ENCODE measurements at places on chromosomes 1 and 21.

- no peak for DNase-seq
Observed at GRCh38 chr1:154824179-154825000, 45.7 kb downstream of the KCNN3 start.

GRCh38 chr1:25671929-25672328, 55.3 kb downstream of the MAN1C1 start:
- no peak for DNase-seq

GRCh38 chr21:33587792-33588484, 546 bp downstream of the DONSON start:
- no peak for DNase-seq

DNA sequence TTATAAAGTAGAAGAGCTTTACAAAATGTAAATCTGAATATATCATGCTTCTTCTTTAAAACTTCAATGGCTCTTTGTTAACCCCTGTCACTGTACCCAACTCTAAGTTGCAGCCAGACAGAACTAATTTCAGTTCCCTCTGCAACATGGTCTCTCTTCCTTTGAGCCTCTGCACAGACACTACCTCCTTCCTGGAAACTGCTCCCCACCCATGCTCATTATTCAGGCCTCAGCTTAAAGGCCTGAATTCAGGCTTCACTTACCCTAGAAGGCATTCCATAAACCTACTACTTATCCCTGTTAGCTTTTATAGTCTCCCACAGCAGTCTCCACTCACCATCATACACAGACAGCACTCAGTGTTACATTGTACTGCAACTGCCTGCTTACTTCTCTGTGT, 2.6 kb upstream of the EEIG2 start:
- DNase-seq = no peak

- no peak for DNase-seq
Observed at GRCh38 chr1:97414682-97415312, 506.0 kb downstream of the DPYD start.

GRCh38 chr21:41564871-41565274, 56.9 kb upstream of the TMPRSS2 start:
- no peak for DNase-seq

DNA sequence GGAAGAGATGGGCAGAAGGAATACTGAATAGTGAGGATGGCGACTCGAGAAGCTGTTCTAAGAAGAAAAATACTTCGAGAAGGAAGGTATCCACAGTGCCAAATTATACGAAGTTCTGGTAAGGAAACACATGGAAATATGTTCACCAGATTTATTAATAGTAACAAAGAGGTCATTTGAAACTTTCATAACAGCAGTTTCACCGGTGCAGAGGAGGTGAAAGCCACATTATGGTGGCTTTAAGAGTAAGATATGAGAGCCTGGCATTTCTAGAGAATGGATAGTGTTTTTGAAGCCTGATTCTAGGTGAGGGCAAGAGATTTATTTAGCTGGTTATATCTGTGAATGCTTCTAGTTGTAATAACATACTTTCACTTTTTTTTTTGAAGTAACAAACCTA, 56.2 kb downstream of the DPYD start:
- no peak for DNase-seq

- no peak for DNase-seq
Observed at GRCh38 chr21:39902986-39903385, 35.7 kb downstream of the PCP4 start.

GRCh38 chr1:38451541-38451993, 405.0 kb upstream of the POU3F1 start:
- no peak for DNase-seq

- no peak for DNase-seq
Observed at GRCh38 chr1:170030212-170030611, 44.3 kb downstream of the KIFAP3 start.

DNA sequence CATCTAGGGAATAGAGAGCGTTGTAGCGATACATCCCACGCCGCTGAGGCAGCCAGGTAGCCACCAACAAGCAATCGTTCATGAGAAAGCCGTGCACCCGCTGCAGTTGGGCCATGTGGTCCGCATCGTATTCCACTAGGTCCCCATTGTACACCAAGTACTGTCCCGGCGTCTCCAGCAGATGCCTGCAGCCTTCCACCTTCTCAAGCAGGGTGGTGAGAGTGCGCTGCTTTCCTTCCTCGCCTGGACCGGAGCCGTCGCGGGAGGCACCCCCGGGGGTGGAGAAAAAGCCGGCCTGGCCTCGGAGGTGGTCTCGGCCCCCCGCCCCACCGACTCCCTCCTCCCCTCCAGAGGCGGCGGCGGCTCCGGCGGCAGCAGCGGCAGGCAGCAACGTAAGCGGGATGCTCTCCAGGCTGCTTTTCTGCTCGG, 595 bp downstream of the EXOC8 start:
- no peak for DNase-seq

DNA sequence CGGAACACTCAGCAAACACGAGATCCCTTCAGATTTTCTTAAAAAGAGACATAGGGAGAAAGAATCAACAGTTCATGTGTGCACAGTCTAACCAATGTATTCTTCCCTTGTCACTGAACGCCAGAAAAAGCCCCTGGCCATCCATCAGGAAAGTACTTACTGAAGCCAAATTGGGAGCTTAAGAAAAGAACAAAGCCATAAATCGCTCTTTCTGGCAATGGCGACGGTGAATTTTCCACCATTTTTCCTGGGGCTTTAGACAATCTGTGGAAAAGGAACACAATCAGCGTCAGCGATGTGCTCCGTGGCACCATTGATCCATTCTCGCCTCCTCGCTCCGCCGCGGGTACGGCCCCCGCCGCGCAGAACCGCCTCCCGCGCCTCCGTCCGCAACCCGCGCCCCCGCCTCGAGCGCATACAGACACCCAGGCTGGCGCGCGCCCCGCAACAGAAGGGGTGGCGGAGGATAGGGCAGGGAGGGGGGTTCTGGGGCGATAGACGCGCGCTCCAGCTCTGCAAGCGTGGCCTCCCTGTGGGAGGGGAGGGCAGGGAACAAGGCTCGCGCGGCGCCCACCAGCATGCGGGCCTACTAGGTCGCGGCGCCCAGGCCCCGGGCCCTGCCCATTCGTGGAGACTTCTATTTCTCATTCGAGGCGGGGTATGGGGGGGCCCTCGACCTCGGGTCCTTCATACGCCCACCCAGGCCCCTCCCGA, 440 bp downstream of the PIGP start:
- peak; percentile 70 for DNase-seq

DNA sequence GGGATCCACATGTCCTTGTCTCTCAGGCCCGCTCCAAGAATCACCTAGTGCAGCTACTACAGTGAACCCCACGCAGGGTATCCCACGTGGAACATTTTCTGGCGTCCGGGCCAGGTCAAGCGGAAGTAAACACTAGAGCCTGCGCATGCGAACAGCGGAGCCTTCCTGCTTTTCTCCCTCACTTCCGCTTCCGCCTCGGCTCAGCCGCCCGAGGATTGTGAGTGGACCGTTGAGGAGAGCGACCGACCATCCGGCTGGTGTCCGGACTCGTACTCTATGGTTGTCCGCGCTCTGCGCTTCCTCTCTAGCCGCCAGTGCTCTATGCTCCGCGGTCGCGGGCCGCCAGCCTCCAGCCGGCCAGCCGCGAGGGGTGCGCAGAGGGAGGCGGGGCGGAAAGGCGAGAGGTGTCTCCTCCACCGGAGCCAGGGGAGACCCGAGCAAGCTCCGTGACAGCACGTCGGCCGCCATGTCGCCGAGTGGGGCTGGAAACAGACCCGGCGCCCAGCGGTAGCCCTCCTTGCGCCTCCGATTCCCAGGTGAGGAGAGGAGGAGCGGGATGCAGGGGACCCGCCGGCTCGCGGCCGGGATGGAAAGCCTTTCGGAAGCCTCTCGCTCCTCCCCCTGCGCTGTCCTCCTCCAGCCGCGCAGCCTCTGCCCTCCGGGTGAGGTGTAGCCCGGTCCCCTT, at the start of the genes CNST and TFB2M:
Gene CNST (plus strand): TSS at position 329 of the 685 bp plus-strand sequence. CDS start 25,107 bp downstream, outside the sequence.
Gene TFB2M (minus strand): TSS at position 134 of the 685 bp plus-strand sequence. CDS start 123 bp downstream, at position 11.
- DNase-seq = peak; percentile 89

- DNase-seq = no peak
Observed at GRCh38 chr1:215192306-215192705, 109.8 kb downstream of the KCNK2 start.

DNA sequence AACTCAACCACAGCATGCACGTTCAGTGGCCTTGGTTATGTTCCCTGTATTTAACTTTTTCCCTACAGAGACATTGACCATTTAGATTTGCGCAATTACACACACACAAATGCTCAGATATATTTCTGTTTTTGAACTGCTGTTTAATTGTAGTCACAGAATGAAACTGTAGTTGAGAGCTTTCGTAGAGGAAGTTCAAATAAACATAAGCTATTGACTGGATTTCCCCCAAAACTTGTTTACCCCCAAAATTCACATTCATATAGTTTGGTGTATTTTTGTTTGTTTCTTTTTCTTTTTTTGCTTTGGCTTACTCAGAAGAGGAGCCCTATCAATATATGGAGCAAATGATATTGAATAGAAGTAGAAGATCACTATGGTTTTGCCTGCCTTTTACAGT, 921.0 kb downstream of the ADGRL2 start:
- no peak for DNase-seq

DNA sequence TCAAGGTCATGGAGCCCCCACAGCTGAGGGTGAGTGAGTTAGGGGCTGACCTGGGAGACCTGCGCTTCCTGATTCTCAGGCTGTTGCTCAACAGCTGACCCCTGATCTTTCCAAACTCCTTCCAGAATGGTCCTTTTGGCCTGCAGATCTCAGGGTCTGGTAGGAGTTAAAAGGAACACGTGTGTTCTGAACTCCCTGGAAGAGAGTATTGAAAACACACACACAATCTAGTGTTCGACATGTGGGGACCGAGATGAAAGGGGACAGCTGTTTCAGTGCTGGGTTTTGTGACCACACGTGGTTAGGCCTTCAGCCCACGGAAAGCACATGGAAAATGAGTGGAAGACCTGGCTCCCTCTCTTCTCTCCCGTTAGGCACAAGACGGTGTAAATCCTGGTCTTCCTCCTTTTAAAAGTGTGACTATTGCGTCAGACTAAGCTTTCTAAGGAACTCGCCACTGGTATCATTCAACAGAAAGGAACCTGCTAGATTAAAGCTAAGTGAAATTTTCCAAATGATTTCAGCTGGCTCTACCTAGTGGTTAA, 49.6 kb downstream of the RUNX1 start:
- DNase-seq = no peak

GRCh38 chr1:36433102-36433501, 17.1 kb downstream of the OSCP1 start:
- no peak for DNase-seq

- no peak for DNase-seq
Observed at GRCh38 chr1:61116421-61116820, 34.1 kb downstream of the NFIA start.

DNA sequence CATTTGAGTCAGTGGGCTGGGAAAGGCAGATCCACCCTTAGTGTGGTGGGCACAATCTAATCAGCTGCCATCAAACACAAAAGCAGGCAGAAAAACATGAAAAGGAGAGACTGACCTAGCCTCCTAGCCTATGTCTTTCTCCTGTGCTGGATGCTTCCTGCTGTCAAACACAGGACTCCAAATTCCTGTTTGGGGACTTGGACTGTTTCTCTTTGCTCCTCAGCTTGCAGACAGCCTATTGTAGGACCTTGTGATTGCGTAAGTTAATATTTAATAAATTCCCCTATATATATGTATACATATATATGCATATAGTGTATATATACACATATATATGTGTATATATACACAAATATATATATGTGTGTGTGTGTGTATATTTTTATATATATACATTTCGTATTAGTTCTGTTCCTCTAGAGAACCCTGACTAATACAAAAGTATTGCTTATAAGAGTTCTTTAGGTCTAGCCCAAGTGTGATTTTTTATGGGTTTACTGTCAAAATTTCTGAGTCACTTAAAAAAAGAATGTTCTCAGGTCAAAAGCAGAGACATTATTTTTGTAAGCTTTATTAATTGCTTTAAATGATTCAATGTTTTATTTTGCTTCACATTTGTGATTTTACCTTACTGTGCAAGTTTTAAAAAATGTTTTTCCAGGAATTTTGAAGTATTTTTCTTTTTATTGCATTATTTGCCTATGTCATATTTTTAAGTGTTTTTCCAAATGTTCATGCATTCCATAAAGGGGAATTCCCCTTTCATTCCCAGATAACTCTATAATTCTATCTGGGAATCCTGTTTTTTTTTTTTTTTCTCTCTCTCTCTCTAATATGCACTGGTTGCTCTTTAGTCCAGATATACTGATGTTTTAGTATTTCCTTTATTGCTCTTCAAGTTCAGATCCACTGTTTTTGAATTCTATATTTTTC, 92.1 kb upstream of the ADAMTS5 start:
- DNase-seq = no peak

- DNase-seq = no peak
Observed at GRCh38 chr1:17004466-17005364, 7.0 kb downstream of the ATP13A2 start.
